GM23338 (cell line): ENCODE measurements at places on chromosomes 12 and 14. TPM values are rescaled to one million over a fixed set of nuclear protein-coding genes. Genes with fewer than 3 reads are reported as not detected.

DNA sequence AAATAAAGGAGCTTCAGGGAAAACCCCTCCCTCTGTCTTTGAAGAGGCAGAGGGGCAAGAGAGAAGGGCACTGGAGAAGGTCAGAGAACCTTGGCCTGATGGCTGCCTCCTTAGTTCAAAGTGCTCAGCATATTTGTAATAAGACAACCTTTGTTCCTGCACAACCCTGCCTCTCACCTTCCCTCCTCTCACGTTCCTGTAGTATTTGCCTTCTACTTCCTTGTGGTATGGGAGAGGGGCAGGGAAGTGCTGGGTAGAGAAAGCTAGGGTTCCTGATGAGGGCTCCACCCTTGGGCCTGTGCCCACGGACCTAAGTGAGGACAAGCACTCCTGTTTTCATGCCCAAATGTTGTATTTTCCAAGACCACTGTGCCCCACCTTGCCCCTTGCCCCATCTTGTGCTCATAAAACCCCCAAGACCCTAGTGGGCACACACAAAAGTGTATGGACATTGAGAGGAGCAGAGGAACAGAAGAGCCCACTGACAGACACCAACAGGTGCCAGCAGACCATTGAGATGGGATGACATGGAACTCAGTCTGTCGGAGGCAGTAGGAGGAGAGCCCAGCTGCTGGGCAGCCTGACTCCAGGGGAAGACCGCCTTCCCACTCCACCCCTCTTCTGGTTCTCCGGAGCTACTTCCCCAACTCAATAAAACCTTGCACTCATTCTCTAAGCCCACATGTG, 261.5 kb upstream of the CCDC196 start:
- no peak for DNase-seq

DNA sequence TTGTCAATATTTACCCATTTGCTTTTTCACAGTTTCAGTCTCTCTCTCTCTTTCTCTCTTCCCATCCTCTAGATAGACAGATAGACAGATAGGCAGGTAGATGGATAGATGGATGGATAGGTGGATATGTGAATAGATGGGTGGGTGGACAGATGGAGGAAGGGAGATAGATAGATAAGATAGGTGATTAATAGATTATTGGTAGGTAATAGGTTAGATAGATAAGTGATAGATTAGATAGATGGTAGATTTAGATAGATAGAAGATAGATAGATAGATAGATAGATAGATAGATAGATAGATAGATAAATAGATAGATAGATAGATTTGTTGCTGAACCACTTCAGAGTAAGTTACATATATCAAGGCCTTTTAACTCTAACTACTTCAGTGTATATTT, 148.2 kb downstream of the SLC15A4 start:
- no peak for DNase-seq

KLRF2 gene
- not detected in 2 replicates for total RNA-seq

DNA sequence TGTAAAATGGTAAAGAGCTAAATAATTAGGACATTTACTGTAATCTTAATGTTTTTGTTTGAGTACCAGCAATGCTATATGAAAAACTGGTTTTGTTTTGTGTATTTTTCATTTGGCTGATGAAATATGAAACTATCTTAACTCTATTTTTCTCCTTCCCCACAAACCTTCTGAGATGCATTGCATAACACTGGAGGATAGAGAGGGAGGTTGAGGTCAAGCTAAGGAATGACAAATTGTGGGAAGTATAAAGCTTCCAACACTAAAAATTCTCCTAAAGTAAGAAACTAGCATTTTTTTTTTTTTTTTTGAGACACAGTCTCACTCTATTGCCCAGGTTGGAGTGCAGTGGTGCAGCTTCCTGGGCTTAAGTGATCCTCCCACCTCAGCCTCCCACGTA, 31.5 kb upstream of the SRP54 start:
- DNase-seq: no peak

DNA sequence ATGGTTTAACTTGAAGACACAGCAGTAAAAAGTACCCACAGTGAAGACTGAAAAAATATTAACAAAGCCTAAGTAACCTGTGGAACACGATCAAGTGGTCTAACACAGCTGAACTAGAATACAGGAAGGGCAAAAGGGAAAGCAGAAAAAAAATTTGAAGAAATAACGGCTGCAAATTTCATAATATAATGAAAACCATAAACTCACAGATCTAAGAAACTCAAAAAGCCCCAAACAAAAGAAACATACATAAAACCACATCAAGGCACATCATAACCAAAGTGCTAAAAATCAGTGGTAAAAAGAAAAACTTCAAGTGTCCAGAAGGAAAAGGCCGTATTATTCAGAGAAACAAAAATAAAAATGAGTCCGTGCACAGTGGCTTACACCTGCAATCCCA, 30.9 kb downstream of the SPPL3 start:
- DNase-seq: no peak

CCDC60 gene
- not detected in 2 replicates for total RNA-seq

DNA sequence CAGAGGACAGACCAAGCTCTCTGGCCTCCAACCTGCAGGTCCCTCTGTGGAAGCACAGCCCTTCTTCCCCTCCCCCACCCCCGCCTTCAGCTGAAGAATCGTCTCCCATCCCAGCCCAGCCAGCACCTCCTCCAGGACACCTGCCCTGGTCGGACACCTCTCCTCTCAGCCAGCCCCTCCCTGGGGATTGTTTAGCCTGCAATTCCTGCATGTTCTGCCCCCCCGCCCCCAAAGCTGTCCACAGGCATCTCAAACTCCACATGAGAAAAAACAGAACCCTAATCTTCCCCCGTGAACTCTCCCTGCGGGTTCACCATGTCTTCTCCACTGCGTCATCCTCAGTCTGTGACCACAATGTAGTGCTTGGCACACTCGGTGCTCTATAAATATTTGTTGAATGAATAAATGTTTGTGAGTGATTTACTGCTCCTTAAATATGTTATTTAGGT, 24.1 kb downstream of the PRIMA1 start:
- no peak for DNase-seq

GRCh38 chr12:11171969-11172675, 1.1 kb downstream of the SMIM10L1 start:
- DNase-seq: peak; percentile 43

- DNase-seq: no peak
Measured at GRCh38 chr12:52539083-52539820, 13.7 kb downstream of the KRT71 start.

DNA sequence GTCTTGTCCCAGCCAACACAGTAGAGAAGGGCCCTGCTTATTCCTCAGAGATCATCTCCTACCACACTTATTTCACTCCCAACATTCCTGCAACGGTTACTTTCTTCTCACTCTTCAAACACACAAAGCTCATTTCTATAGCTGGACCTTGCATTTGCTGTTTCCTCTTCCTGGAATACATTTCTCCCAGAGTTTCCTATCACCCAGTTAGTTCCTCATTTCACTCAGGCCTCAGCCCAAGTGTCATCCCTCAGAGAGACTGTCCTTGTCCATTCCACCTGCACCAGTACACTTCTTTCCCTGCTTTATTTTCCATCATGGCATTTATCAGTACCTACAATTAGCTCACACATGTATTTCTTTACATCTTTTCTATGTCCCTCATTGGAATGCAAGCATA, 14.7 kb upstream of the STK38L start:
- no peak for DNase-seq

DNA sequence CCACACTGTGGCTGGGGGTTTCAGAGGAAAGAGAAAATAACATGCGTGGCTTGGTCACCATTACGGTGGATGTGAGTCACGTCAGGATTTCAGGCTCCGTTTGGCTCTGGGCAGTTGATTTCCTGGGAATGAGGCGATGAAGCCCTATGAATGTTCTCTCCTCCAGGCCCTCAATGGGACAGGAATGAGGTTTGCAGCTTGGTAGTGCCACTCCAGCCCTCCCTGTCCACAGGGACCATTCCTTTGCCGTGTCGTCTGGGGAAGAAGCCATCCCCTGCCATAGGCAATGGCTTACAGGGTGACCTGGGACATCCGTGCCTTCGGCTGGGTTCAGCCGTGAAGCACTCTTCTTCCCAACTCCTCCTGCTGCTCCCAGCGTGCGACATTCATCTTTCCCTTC, 95.0 kb downstream of the FBXL14 start:
- DNase-seq: no peak

- DNase-seq: no peak
Measured at GRCh38 chr14:89444516-89445125, 27.6 kb upstream of the FOXN3 start.

GRCh38 chr14:46651526-46652144, at the start of gene RPL10L:
RPL10L (minus strand) TSS chr14:46651781; CDS start chr14:46651736, 45 bp downstream.
- peak; percentile 77 for DNase-seq

NACA gene
- 1,081 and 1,279 TPM in 2 replicates for total RNA-seq

GALNT4 gene
- total RNA-seq: 2.4 and 3.0 TPM in 2 replicates

DNA sequence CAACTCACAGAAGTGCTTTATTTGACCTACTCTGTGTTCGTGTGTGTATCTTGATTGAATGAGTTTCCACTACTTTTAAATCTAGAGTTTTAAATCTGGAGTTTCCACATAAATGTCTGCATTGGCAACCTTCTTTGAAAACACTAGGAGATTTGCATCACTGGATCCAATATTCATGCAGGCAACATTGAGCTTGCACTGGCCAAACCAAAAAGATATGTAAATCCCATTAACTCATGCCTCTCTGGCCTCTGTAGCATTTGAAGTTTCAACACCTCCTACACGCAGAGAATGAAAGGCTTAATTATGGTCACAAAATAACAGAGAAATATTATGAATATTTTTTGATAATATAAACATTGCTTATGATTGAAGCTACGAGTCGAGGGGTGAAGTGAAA, 178.6 kb downstream of the DUSP6 start:
- no peak for DNase-seq

DNA sequence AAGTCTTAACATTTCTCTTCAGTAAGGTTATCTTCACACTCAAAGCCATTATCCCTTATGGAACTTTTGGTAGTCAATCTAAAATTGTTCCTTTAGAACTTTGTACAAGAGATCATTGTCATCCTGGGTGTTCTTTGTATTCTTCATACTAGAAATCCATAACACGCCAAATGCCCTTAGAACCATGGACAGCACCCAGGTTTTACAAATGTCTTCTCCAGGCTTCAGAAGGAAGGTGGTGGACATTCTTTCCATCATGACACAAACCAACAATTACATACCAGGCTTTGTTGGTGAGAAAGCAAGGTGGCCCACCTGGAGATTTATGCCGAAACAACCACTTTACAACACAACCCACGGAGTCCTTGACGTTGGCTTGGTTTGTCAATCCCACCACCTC, 365.6 kb upstream of the TBX3 start:
- DNase-seq: no peak

SIRT4 gene
- total RNA-seq: 0.78 and 2.0 TPM in 2 replicates

- peak; percentile 75 for DNase-seq
Measured at GRCh38 chr14:36515105-36515593, 4.9 kb downstream of the NKX2-1 start.

ZC2HC1C gene
- 0.90 and 3.7 TPM in 2 replicates for total RNA-seq

DNA sequence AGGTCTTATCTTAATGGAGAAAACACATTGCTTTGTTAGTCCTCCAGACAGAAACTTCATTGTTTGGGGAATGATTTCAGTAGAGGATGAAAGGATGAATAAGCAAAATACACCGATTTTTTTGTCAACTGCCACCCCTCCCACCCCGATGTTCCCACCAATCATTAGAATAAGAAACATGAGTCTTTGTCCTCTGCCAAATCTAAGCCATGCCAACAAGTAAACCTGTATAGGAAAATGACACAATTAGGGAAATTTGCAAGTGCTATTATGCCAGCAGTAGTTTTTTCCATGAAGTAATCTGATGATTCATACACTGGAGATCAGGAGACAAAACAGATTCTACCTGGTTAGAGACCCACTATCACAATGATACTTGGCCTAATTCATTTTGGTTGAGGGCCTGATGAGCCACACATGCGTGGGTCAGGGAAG, 35.9 kb downstream of the FLRT2 start:
- no peak for DNase-seq

SPRING1 gene
- total RNA-seq: 51.3 and 57.1 TPM in 2 replicates

DNA sequence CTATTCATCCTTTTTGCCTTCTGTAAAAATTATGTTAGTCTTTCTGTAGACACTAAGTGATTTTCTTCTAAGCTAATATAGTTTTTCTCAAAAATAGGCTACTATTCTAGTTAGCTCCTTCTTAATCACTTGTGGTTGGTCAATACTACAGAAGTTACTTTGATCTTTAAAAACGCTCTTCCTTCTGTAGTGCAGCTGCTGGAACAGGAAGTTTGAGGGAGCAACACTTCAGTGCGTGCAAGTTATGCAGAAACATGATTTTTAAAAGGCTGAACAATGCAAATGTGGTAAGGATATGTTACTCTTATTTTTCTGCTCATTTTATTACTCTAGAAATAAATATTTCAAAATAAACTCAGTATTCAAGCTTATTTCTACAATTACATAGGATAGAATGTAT, 11.1 kb upstream of the RERGL start:
- DNase-seq: no peak

DNA sequence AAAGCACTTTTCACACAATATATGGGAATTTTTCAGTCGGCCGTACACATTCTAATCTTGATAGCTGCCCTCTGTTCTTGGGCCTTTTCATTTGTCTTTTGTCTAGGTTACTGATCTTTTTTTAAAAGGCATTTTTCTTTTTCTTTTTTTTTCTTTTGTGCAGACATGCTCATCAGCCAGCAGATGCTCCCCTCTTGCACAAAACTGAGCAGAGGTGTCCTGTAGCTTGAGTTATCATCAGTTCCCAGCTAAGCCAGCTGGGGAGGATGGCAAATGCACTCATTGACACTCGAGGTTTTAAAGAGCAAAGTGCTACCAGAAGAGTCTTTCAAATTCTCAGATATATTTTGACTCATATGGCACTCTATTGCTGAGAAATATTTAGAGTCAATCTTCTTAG, 913.9 kb upstream of the SEL1L start:
- DNase-seq: peak; percentile 19

FOXN4 gene
- total RNA-seq: 0.35 TPM in 1 of 2 replicates, not detected in the other

DNA sequence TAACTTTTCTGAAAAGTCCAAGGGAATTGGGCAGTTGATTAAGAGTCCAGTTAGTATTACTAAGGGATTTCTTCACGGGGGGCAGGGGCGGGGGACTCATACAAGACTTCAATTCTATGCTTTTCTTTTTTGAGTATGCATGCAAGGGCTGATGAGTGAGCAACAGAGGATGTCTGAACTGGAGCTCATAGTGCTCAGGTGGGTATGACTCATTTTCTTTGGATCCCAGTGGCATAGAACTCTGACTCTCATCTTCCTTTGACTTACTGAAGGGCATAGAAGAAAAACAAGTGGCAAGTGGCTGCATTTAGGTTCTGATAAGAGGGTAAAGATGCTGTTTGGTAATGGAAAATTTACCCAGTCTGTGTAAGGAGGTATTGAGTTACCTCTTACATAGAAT, 749.2 kb downstream of the NOVA1 start:
- no peak for DNase-seq

GRCh38 chr12:59010118-59010517, 89.8 kb upstream of the LRIG3 start:
- DNase-seq: no peak

GRCh38 chr14:55026441-55026792, 482 bp downstream of the WDHD1 start:
- DNase-seq: no peak

SMCO2 gene
- not detected in 2 replicates for total RNA-seq

PTPN21 gene
- total RNA-seq: 5.2 and 5.6 TPM in 2 replicates

EPYC gene
- total RNA-seq: not detected in 2 replicates

GRCh38 chr12:91975891-91976290, 169.8 kb downstream of the BTG1 start:
- no peak for DNase-seq

ALDH1L2 gene
- 3.9 and 9.1 TPM in 2 replicates for total RNA-seq

- DNase-seq: no peak
Measured at GRCh38 chr14:21089271-21089670, 9.2 kb downstream of the ZNF219 start.

GRCh38 chr12:108811411-108812180, 45.8 kb downstream of the SSH1 start:
- no peak for DNase-seq
